Fibroblast of the aortic adventitia (primary cell): ENCODE measurements at places on chromosomes 3 and 15.
A peak's percentile ranks its signal among the peaks of the same experiment; 100 is the strongest.

GRCh38 chr15:100725121-100726069, 123.0 kb downstream of the ASB7 start:
- peak; percentile 73 for DNase-seq

DNA sequence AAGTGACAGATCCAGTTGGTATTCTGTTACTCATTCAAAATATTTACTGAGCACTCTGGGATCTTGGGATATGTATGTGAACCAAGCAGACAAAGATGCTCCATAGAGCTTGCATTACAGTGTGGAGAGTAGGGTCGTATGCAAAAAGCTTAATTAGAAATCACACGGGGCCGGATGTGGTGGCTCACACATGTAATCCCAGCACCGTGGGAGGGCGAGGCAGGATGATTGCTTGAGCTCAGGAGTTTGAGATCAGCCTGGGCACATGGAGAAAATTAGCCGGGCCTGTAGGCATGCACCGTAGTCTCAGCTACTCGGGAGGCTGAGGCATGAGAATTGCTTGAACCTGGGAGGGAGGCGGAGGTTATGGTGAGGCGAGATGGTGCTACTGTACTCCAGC, 68.7 kb upstream of the MB21D2 start:
- no peak for DNase-seq

DNA sequence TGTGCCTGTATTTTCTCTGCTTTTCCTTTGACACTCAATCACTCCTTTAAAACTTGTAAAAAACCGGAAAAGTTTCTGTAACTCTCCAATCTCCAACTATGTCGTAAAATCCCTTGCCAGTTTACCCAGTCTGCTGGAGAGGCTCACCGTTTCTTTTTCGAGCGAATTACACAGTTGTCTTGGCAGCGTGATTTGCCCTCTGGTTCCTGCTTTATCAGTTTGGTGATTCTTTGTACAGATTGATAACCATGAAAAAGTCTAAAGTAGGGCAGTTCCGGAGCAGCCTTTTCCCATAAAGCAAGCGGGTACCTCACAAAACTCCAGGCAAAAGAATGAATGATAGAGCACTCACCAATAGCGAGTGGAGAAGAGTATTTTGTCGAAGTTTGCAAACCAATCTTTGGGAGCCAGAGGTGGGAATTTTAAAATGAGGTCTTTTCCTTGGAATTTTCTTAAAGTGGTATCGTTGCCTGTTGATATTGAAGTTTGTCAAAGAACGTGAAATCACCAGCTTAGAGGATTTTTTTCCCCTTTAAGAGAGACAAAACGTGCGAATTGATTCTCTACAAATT, at the start of gene TTC23:
TTC23 (minus strand) TSS at position 312 of the 572 bp plus-strand sequence. CDS start 20,869 bp downstream, outside the sequence.
- DNase-seq = peak; percentile 92

DNA sequence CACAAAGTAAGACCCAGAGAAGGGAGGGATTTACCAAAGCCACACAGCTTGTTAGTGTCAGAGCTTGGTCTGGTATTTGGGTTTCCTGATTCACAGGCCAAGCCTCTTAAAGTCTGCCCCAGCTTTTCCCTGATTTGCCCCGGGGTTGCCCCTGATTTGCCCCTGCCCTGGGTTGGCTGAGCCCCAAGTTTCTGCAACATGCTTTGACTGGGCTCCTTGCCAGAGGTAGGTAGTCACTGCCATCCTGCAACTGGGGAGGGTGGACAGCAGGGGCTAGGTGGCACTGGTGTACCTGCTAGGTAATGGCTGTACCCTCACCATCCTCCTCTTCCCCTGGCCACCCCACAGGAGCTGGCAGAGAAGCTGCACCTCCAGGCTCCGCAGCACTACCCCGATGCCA, 2.5 kb downstream of the MPI start:
- DNase-seq = no peak

GRCh38 chr3:143242101-143242500, 122.5 kb downstream of the CHST2 start:
- DNase-seq = peak; percentile 10

- no peak for DNase-seq
Observed at GRCh38 chr3:196749125-196749524, 9.5 kb downstream of the PAK2 start.

DNA sequence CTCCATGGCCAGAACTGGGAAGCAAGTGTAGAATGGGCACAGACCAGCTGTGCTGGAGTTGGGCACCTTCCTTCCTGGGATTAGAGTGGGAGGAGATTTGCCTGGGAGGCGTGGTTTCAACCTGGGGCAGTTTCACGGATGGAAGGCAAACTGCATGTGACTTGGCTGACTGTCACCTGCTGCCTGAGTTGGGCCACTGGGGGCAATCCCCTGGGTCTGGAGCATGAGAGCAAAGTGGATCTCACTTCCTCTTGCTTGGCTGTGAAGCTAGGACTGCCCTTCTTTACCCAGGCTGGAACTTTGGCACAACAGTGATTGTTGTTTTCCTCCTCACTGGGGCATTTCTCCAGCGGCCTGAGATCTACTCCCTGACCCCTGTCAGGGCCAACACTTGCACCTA, 1247.0 kb upstream of the EPHA6 start:
- no peak for DNase-seq

GRCh38 chr3:109702976-109703375, 365.6 kb upstream of the DPPA4 start:
- DNase-seq = no peak

DNA sequence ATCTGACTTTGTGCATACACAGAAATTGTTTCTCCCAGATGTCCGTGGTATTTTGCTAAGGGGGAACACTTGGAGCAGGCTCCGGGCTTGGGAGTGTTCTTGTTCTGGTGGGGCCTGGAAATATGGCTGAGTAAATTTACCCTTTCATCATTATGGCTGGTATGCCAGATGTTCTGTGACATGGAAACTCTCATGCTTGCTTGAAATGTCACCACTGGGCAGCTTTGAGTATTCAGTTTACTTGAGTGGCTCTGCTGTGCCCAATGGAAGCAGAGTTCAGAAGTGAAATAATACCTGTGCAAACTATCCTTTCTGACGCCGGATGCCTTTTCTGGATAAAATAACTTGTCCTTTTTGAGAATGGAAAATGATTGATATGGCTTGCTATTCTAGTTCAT, 283.6 kb upstream of the TPM1 start:
- DNase-seq = no peak

DNA sequence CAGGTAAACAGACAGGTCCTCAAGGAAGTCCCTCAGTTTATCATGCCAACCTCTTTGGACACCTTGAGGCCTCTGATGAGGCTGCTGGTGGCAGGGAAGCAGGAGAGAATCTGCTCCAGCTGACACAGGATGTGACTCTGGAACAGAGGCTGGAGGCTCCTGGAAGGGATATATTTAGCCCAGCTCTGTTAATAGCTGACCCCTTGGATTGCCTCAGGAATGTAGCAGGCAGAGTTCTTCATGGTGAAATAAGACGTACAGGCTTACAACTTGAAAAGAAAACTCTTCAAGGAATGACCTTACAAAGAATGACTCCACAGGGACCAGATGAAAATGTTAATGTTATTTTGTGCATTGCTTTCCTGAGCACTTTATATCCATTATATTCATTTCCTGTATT, 90.5 kb downstream of the AQP9 start:
- DNase-seq = peak; percentile 75

- no peak for DNase-seq
Observed at GRCh38 chr15:42143356-42143755, 13.1 kb downstream of the PLA2G4F start.

DNA sequence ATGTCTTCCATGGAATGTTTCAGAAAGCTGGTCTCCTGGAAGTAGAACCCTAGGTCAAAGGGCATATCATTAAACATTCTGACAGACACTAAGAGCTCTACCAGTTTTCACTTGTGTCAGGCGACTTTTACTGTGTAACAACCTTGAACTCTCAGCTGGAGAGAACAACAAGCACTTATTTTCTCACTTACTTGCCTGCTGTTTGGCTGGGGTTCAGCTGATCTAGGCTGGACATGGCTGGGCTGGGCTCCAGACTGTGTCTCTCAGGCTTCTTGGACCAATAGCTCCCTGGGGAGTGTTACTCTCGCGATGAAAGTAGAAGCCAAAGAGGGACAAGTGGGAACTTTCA, 527.3 kb downstream of the SHQ1 start:
- DNase-seq = no peak

DNA sequence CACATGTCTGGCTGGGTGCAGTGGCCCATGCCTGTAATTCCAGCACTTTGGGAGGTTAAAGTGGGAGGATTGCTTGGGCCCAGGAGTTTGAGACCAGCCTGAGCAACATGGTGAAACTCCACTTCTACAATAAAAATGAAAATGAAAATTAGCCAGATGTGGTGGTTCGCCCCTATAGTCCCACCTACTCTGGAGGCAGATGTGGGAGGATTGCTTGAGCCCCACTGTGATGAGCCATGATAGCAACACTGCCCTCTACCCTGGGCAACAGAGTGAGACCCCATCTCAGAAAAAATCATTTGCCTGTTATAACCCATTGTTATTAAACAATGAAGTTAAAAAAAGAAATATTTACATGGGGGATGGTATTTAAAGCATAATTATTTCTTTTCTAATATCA, 240.1 kb upstream of the ZPLD1 start:
- no peak for DNase-seq

DNA sequence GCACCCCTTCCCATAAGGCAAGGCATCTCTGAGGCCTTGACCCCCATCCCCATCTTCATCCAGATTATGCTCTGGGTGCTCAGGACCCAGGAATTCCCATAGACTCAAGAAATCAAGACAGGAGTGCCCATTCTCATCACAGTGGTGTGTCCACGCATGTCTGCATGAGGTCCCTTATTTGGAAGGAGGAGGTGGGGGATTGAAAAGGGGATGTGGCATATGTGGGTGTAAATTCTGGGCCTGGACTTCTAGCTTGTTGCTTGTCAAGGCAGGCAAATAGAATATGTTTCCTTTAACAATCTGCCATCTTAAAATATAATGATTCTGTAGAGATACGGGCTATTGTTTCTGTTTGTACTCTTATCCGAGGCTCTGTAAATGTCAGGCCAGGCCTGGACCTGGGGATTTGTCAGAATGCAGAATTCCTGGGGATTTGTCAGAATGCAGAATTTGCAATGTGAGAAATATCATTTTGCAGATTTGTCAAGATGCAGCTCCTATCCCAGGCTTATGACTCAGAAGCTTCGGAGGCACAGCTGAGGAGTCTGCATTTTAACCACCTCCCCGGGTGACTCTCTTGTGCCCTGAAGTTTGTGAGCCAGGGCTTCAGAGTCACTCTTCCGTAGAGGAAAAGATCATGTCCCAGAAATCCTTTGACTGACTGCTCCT, 157.8 kb downstream of the SV2B start:
- DNase-seq = no peak

DNA sequence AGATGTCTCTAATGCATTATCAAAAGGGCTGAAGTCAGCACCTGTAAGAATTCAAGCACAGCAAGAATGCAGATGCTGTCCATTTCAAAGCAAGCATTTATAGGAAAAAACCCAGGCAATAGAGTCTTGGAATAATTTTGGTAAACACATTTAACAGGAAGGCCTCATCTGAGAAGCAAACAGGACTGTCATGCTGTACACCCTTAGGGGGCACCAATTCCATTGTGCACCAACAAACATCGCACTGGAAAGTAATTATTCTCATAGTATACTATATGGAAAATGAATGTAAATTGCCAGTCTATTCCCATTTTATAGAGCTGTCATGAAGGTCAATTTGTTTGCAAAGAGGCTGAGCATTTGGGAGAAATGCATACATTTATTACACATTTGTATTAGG, 247.3 kb upstream of the SUCLG2 start:
- DNase-seq = no peak

GRCh38 chr3:113684271-113684819, 12.1 kb downstream of the USF3 start:
- no peak for DNase-seq

DNA sequence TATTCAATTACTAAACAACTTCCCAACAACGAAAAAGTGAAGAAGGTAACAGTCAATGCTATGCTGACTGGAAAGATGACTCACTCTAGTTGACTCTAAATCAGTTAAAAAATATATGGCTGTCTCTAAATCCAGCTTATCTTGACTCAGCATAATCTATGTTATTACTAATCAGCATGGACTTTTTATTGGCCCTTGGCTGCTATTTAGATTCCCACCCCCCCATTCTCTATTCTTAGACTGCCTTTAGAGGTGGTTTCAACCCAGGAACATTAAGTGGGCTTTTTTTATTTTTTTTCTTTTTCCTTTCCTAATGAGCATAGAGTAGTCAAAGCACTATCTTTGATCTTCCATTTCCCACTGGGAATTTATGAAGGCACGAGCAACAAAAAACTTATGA, 1.9 kb downstream of the PCOLCE2 start:
- DNase-seq = peak; percentile 88

GRCh38 chr15:63382966-63383710, 1.5 kb upstream of the CA12 start:
- DNase-seq = peak; percentile 38

DNA sequence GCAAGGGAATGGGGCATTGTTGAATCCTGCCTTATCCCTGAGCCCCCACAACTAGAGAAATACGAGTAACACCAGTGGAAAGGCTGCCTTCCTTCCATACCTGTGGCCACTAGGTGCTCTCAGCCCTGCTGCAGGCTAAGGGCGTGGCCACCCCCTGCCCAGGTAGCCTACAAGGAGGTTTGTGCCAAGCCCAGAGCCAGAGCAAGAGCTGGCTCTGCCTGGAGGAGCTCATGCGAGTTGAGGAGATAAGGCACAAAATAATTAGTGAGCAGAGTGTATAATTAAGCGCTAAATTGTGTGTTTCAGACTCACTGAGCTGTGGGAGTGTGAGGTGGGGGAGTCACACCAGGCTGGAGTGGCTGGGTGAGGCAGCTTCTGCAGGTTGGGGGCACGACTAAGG, 49.2 kb downstream of the TPRA1 start:
- DNase-seq = no peak

GRCh38 chr3:146308682-146309081, 57.8 kb upstream of the PLSCR4 start:
- DNase-seq = peak; percentile 98

- peak; percentile 9 for DNase-seq
Observed at GRCh38 chr3:37680401-37680800, 181.3 kb upstream of the CTDSPL start.

DNA sequence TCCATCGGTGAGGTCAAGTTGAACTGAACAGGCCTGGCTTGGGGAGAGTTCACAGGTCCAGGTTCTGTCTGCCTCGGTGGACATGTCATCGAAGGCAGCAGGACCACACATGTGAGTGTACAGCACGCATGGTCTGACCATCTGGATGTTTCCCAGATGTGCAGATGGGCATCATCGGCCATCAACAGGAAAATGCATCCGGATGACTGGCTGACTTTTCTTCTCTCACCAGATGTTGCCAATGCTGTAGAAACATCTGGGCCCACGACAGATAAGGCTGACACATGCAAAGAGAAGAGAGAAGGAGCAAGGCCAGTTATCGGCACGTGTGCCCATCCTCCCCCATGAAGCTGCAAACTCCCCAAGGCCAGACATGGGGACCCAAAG, 45.1 kb downstream of the NOX5 start:
- no peak for DNase-seq

GRCh38 chr15:90178468-90179435, 22.4 kb upstream of the SEMA4B start:
- DNase-seq = no peak

- DNase-seq = no peak
Observed at GRCh38 chr15:69610858-69611257, 158.2 kb downstream of the RPLP1 start.

DNA sequence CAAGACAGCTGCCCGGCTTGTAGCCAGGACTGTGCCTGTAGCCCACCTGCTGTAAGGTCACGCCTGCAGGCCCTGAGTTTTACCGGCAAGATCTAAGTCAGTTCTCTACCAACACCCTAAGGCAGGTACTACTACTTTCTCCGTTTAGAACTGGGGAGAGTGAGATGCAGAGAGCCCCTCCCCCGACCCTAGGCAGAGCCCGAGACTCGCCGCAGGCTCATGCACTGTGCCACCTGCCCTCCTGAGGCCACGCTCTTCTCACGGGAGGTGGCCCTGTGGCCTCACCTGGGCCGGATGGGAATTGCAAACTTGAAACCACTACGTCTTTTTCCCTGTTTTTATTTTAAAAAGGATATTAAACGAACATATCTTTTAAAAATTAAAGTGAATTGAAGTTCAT, 36.9 kb upstream of the PCSK6 start:
- DNase-seq = no peak
